Regular cardiac myocyte (primary cell): ENCODE measurements at places on chromosomes 1 and 21. TPM values are rescaled to one million over a fixed set of nuclear protein-coding genes. Genes with fewer than 3 reads are reported as not detected.

Gene RHOC
- 502 and 829 TPM in 2 replicates for total RNA-seq

Gene CRYZL1
- total RNA-seq: 23.6 and 28.8 TPM in 2 replicates

Gene LMOD1
- 3.1 and 25.7 TPM in 2 replicates for total RNA-seq

Gene ZNF648
- total RNA-seq: not detected in 2 replicates

Gene SH2D5
- total RNA-seq: 4.0 and 10.7 TPM in 2 replicates

Gene LRRC53
- total RNA-seq: not detected in 2 replicates

Gene DMBX1
- not detected in 2 replicates for total RNA-seq

Gene NTRK1
- total RNA-seq: 0.77 and 1.1 TPM in 2 replicates

Gene CMPK1
- total RNA-seq: 155 and 177 TPM in 2 replicates

Gene SELL
- total RNA-seq: 1.1 and 1.2 TPM in 2 replicates

Gene CLCA4
- not detected in 2 replicates for total RNA-seq
